ENCODE measurements at places on chromosomes 12 and 14.

DNA sequence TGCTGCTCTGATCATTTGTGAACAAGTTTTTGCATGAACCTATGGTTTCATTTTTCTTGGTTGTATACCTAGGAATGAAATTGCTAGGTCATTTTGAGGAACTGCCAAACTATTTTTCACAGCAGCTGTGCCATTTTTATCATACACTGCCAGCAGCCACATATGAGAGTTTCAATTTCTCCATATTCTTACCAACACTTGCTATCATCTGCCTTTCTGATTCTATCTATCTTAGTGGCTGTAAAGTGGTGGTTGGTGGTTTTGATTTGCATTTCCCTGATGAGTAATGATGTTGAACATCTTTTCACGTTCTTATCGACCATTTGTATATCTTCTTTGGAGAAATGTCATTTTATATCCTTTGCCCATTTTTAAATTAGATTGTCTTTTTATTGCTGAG lies 146.1 kb downstream of the C12orf75 start:
- DNase-seq: no peak

DNA sequence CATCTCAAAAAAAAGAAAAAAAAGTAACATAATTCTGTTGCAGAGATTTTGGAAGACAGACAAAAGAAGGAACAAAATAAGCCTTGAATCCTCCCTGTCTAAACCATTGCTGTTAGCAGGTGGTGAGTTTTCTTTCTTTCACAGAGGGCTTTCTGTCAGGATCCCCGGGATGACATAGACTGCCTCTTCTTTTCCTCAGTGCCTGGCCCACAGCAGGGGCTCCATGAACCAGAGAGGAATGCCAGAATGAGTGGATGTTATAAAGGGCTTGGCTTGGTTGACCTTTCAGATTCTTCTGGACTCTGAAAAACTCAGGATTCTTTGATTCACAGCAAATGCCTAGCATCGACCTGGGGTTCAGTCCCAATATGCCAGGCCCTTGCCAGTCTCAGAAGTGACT lies 45.8 kb upstream of the CORO1C start:
- no peak for DNase-seq

DNA sequence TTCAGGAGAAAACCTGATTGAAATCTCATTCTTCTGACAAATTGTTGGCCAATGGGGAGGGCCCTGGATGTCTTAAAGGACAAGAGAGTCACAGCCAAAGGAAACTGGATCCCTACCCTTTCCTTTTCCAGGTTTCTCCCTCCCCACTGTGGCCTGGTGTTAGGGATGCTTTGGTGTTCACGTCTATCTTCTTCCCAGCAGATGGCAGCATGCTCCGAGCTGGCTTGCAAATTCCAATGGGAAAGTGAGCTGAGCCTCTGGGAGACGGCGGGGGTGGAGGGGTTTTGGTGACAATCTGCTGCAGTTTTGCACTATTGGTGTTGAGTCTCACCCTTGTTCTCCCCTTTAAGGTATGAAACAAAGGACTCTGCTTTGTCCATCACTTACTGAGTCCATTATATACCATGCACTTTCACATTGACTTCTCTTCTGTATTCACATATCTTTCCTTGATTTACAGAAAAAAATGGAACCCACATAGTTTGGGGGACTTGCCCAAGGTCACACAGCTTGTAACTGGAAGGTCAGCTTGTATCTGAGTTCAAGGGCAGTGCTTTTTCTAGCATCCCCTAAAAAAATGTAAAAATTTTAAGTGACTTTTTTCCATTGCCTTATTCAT lies 39.3 kb downstream of the CCDC177 start:
- no peak for DNase-seq

GRCh38 chr14:94304243-94304642 lies 11.2 kb upstream of the SERPINA10 start:
- DNase-seq: no peak

DNA sequence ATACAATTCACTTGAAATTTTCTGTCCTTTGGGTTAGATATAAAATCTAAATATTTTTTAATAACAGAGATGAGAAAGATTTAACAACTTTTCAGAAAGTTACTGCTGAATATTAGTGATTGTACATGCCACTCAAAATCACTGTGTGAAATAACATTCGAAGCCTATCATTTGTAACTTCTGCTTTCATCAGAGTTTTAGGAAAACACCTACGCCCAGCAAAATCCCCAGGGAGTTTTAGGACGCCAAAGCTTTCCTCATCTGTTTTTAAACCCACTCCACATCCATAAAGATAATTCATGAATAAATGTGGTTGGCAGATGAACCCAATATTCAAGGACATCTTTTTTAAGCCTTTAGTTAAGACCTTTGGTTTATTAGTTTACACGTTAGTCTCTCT lies 23.9 kb downstream of the TC2N start:
- DNase-seq: no peak

GRCh38 chr12:81627336-81628189 lies 131.6 kb downstream of the PPFIA2 start:
- DNase-seq: no peak

DNA sequence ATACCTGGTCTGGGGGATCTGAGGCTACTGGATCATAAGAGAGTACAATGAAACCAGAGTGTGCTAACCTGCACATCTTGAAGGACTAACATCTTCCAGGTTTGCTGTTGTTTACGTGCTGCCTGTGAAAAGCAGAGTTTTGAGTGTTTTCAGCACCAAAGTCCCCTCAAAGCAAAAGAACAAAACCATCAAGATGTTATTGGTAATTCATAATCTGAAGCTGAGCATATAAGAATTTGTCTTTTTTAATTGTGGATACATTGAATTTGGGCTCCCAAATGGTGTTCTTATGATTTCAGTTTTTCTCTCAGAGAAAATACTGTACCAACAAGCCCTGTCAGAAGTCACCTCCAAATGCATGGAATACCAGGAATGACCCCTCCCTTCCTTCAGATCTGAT lies 110.2 kb downstream of the BTG1 start:
- no peak for DNase-seq

DNA sequence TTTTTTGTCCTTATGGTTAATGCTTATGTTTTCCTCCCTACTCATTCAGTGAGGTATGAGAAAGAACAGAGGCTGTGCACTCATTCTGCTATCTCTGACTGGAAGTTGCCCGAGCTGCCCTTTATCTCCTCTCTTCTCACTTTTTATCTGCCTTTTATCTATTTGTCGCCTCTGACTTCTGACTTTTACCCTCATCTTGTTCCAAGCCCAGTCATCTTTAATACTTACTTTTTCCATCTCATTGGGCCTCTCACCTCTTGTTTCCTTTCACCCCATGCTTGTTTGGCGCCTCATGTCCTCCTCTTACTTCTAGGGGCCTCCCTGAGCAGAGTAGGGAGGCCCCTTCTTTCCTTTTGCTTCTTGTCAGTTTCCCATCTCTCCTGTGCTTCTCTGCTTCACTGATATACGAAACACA lies 50.7 kb downstream of the DIP2B start:
- peak; percentile 38 for DNase-seq

GRCh38 chr14:103550451-103551337 lies 11.8 kb downstream of the BAG5 start:
- no peak for DNase-seq

GRCh38 chr14:83483063-83483462 lies 1949.4 kb upstream of the SEL1L start:
- no peak for DNase-seq

- DNase-seq: no peak
Measured at GRCh38 chr14:98290596-98290995, 981.4 kb downstream of the BCL11B start.

DNA sequence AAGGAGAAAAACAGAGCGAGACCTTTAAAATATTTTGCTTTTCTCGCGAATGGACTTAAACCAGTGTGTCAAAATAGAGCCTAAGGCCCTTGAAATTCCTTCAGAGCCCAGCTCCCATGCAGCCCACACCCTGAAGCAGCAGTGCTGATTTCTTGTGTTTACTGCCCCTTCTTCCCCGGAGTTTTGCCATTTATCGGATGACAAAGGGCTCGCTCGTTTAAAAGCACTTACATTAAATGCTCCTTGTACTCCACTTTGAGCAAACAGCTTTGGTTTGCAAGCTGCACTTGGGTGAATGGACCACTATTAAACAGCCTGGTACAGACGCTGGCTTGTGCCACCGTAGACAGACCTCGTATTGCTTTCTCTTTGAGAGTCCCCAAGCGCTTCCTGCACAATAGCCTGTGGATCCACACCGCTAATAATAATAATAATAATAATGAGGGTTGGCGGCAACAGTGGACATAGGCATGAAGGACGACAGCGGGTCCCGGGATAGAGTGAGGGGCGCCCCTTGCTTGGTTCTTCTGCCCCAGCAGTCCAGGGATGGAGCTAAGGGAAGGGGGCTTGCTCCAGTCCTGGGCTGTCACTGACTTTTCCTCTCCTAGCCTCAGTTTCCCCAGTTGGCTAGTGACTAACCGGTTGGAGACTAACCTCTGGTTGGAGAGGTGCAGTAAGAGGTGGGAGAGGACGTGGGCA lies 6.6 kb downstream of the DLK1 start:
- DNase-seq: no peak

- no peak for DNase-seq
Measured at GRCh38 chr14:68665792-68666204, 127.1 kb downstream of the ZFP36L1 start.

- DNase-seq: no peak
Measured at GRCh38 chr14:60845523-60845922, 111.0 kb downstream of the MNAT1 start.

GRCh38 chr14:36660736-36661505 lies 739 bp upstream of the PAX9 start:
- DNase-seq: no peak

GRCh38 chr14:94625353-94625635 lies 13.1 kb downstream of the SERPINA3 start:
- no peak for DNase-seq

GRCh38 chr12:18375131-18375530 lies 113.8 kb downstream of the PIK3C2G start:
- no peak for DNase-seq
